GM12892 (cell line): ENCODE measurements at places on chromosomes 1 and 21.

- no peak for DNase-seq
Observed at GRCh38 chr1:240352769-240353168, 259.2 kb downstream of the GREM2 start.

- no peak for DNase-seq
Observed at GRCh38 chr1:29196863-29197589, 15.3 kb upstream of the SRSF4 start.

- no peak for DNase-seq
Observed at GRCh38 chr21:39616211-39616772, 3.6 kb downstream of the B3GALT5 start.

GRCh38 chr21:19508844-19509243, 1105.3 kb upstream of the TMPRSS15 start:
- DNase-seq = no peak

DNA sequence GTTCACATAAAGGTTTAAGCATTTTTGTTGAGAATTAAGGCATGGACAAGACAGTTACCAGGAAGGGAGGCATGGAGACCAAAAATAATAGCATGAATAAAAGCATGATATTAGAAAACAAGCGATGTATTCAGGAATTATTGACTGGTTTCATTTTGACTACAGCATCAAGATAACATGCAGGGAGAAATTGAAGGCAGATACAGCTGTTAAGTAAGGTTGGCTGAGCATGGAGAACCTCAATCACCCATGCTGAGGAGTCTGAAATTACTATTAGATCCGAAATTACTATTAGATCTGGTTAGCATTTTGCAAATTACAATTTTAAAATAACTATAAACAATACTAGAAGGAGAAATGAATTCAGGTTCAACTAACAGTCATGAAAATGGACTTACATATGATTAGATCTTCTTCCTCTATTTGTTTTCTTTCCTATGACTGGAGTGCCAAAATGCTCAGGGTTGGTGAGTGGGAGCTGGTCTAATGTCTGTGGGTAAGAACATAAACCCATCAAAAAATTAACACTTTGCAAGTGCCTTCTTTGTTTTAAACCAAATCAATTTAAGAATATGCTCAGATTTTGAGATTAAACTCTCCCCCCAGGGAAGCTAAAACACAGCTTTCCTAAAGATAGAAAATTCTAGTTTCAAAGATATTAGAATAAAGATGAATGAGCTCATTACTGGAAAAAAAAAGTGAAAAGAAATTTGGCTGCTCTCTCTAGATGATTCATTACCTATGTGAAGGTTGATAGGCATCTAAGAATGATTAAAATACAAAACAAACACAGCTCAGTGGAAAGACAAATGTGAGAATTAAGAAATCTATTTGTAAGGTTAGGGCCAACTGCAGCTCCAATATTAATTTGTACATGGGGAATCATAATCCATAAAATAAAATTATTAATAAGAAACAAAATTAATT, 81.7 kb downstream of the ARID4B start:
- no peak for DNase-seq

DNA sequence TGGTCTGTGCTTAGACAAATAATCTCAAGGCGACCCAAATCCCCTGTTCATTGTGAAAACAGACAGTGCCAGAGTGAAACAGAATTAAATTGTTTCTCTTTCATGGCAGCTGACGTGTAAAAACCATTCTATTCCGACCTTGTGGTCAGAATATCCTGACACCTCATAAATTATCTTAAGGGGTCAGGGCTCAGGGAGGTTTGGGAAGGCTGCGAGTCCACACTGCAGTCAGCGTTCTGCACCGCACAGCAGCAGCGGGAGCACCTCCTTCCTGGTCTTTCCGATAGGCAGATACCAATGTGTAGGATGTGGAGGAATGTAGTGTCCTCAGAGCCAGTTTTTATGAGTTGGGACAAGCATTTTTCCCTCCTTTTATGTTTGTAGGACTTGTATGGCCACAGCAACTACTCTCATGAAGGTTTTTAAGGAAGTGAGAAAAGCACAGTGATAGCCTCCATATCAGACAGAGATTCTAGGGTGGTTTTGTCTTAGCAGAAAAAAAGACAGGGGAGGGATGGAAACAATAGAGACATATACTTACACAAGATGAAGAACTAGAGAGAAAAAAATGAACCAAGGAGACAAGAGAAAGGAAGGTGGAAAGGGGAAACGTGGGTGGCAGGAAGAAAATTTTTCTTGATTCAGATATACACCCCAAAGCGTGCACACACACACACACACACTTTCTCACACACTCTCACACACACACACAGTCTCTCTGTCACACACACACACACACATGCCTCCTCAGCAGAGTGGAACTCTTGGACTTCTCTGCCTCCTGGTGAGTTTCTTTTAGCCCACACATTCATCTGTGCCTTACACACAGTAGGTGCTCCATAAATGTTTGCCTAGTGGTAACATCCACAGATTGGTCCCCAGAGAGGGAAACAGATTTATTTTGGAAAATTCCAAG, 68.6 kb downstream of the NTMT2 start:
- no peak for DNase-seq

DNA sequence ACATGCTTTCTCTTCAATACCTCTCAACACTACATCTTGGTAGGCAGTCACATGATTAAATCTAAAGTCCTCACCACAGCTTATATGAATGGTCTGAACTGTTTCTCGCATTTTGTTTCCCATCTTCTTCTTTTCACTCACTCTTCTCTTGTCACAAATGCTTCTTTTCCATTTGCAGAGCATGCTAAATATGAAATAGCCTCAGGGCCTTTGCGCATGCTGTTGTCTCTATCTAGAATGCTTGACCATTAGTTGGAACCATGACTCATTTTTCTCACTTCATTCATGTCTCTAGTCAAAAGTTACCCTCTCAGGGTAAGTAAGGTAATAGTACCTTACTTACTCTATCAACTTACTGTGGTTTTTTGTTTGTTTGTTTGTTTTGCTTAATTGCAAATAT, 239.7 kb downstream of the PTPRC start:
- no peak for DNase-seq

GRCh38 chr21:35358008-35358407, 308.9 kb upstream of the RUNX1 start:
- no peak for DNase-seq

- DNase-seq = no peak
Observed at GRCh38 chr21:31847761-31848160, 25.1 kb upstream of the HUNK start.

DNA sequence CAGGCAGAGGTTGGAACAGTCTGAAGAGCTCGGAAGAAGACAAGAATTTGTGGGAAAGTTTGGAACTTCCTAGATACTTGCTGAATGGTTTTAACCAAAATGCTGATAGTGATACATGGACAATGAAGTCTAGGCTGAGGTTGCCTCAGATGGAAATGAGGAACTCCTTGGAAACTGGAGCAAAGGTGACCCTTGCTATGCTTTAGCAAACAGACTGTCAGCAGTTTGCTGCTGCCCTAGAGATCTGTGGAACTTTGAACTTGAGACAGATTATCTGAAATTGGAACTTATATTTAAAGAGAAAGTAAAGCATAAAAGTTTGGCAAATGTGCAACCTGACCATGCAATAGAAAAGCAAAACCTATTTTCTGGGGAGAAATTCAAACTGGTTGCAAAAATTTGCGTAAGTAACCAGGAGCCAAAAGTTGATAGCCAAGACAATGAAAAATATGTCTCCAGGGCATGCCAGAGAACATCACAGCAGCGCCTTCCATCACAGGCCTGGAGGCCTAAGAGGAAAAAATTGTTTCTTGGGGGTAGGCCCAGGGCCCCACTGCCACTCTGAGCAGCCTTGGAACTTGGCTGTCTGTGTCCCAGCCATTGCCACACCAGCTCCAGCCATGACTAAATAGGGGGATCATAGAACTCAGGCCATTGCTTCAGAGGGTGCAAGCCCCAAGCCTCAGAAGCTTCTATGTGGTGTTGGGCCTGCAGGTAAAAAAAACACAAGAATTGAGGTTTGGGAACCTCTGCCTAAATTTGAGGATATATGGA, 675.3 kb downstream of the LTN1 start:
- no peak for DNase-seq

DNA sequence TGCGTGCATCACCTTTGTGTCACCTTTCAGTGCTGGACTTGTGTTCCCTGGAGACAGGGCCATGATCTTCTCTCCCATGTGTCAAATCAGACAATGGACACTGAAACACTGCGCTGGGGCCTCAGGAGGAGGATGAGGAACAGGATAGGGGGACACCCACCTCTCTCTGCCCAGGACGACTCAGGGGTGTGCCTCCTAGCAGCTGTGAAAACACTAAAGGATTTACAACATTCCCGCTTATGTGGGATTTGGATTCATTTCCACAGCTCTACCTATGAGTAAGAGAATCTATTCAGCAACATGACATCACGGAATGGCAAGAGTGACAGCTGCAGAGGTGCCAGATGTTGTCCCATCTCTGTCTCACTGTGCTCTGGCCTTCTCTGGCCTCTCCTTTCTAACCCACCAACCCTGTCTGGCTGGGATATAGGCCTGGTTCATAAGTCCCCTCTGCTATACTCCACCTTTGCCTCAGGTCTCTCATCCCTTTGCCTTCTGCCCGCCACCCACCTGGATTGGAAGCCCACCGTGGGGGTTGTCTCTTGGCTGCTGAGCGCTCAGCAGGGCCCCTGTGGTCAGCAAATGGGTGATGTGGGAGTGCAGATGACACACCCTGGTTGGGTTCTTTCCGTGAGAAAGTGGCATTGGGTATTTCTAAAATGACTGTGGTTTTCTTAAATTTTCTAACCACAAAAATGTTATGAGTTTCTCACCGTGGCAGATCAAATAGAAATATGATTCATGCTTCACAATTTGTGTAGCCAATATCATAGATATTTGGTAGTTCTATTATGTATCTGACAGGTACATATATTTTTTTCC, 47.1 kb upstream of the TLR5 start:
- no peak for DNase-seq

DNA sequence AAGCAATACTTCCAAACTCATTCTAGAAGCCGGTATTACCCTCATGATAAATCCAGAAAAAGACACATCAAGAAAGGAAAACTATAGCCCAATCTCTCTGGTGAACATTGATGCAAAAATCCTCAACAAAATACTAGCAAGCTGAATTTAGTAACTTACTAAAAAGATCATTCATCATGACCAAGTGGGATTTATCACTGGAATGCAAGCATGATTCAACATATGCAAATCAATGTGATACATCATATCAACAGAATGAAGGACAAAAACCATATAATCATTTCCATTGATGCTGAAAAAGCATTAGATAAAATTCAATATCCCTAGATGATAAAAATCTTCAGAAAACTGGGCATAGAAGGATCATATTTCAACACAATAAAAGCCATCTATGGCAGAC, 402.9 kb downstream of the TGFB2 start:
- no peak for DNase-seq

- DNase-seq = no peak
Observed at GRCh38 chr1:89575207-89575606, 50.6 kb downstream of the LRRC8B start.

DNA sequence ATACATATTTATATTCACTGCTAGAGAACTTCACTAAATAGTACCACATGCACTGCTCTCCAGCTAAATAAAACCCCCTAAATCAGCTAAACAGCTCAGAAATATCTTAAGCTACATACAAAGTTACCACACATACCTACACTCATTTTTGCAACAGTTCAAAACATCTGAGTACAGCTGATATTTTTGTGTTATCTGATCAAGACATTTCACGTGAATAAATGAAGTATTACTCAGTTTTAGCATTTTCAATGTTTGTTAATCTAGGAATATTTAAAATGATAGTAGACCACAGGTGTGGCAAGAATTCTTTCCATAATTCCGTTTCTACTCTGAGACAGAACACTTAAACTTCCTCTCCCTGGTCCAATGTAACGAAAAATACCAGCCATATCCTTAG, 20.8 kb downstream of the EVI5 start:
- no peak for DNase-seq

GRCh38 chr1:48749068-48749467, 27.6 kb downstream of the BEND5 start:
- DNase-seq = no peak

GRCh38 chr1:178237121-178237520, 143.2 kb downstream of the RASAL2 start:
- DNase-seq = no peak

- no peak for DNase-seq
Observed at GRCh38 chr1:5649795-5650194, 342.4 kb downstream of the NPHP4 start.

- DNase-seq = no peak
Observed at GRCh38 chr1:206463137-206463536, 7.1 kb upstream of the IKBKE start.

DNA sequence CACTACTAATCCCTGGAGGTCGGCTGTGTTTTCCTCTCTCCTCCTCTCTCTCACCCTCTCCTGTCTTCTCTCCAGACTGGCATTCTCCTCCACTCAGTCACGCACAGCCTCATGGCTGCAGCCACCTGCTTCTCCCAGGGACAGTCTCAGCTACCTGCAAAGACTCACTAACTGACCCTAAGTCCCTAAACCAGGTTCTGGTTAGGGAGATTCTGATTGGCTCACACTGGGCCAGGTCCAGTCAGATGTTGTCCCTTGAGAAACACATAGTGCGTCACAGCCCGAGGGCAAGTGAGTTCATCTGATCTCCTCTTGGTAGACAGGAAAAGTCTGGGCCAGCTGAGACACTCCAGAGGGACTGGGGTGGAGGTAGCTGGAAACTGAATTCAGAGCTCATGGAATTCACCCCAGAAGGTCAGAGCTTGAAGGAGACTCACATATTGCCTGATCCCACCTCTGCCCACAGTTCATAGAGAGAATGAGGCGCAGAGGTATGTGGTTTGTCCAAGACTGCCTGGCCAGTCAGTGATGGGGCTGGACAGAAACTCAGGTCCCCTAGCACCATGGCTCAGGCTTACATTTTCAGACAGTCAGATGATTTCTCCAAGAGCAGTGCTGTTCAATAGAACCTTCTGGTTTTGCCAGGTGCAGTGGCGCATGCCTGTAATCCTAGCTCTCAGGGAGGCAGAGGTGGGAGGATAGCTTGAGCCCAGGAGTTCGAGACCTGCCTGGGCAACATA, 40.4 kb upstream of the RPL11 start:
- DNase-seq = no peak

DNA sequence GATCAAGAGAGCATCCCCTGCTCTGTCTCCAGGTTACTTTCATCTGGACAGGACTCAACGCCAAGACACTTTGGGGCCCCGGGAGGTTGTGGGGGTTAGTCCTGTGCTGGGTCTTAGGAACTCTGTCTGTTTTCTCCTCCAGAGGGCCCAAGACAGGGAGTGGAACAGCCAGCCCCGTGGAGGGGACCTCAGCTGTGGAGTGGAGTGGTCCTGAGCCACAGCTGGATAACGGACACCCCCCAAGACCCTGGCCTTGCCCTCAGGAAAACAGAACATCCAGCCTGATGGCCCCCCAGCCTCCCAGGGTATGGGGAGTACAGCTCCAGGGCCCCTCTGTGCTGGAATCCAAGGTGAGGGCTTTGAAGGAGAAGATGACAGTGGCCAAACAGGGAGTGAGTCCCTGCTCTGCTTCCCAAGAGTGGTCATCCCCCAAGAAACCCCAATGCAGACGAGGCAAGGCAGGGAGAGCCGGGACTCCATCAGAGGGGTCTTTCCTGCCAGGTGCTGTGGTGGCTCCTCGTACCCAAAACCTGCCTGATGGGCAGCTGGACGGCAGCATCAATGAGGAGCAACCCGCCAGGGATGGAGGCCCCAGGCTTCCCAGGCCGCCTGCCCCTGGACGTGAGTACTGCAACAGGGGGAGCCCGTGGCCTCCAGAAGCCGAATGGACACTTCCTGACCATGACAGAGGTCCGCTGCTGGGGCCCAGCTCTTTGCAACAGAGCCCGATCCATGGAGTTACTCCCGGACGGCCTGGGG, 3.5 kb downstream of the KIAA1614 start:
- no peak for DNase-seq

GRCh38 chr1:167966050-167966449, 29.2 kb upstream of the MPC2 start:
- no peak for DNase-seq
